Activated CD8-positive, alpha-beta memory T cell treated with anti-CD3 and anti-CD28 coated beads for 1 hour (primary cell): ENCODE measurements at places on chromosomes 16 and 17.
A peak's percentile ranks its signal among the peaks of the same experiment; 100 is the strongest.

GRCh38 chr17:80679816-80680215 is 135.2 kb downstream of the RPTOR start:
- no peak for DNase-seq

GRCh38 chr17:66445229-66445628 is 142.8 kb downstream of the PRKCA start:
- no peak for DNase-seq

DNA sequence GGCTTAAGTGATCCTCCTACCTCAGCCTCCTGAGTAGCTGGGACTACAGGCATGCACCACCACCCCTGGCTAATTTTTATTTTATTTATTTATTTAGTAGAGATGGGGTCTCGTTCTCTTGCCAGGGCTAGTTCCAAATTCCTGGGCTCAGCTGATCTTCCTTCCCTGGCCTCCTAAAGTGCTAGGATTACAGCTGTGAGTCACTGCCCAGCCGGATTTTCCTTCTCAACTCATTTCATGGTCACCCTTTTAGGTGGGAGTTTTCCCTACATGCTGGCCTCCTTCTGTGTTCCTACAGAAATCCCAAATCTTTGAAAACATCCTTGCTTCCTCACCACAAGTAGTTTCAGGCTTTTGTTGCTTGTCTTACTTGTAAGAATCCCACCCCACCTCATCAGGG is 102.1 kb upstream of the SIAH1 start:
- no peak for DNase-seq

DNA sequence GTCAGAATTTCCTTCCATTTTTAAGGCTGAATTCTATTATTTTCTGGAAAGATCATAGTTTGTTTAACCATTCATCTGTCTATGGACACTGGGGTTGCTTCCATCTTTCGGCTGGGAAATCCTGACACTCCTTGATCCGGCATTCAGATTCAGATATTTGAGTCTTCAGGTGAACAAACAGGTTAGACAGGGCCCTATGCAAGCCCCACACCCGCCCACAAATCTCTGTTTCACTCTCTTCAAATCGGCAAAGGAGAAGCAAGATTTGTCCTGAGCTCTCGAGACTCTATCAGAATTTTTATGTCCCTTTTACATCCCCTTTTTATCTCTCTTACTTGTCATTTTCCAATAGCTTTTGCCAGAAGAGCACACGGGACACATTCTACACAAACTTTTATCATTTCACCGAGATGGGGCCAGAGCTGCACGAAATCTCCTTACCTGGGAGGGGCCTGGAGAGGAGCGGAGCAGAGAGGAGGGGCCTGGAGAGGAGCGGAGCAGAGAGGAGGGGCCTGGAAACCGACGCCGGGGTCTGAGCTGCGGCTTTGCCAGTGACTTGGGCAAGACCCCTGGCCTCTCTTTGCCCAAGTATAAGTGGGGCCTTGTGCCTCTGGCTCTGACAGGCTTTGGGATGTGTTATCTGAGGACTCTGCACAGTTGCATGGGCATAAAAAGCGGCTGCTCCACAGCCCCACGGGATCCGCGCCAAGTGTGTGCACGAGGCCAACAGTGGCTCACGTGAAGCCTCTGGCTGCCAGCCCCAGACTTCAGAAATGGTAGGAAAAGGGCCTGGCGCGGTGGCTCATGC is 54.3 kb upstream of the RBFOX3 start:
- no peak for DNase-seq

DNA sequence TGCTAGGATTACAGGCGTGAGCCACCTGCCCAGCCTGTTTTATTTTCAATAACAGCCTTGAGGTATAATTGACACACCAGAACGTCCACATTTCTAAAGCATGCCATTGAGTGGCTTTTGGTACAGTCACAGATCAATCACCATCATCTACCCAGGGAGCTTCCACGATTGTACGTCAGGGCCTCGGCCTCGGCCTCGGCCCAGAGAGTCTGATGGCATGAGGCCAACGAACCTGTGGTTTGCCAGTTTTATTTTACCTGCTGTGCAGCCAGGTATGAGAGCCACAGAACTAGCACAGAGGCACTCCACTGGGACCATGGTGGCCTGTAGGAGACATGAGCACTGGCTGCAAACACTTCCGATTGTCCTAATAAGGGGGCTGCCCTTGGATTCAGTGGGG is 8.3 kb downstream of the UBALD1 start:
- DNase-seq, result no peak

DNA sequence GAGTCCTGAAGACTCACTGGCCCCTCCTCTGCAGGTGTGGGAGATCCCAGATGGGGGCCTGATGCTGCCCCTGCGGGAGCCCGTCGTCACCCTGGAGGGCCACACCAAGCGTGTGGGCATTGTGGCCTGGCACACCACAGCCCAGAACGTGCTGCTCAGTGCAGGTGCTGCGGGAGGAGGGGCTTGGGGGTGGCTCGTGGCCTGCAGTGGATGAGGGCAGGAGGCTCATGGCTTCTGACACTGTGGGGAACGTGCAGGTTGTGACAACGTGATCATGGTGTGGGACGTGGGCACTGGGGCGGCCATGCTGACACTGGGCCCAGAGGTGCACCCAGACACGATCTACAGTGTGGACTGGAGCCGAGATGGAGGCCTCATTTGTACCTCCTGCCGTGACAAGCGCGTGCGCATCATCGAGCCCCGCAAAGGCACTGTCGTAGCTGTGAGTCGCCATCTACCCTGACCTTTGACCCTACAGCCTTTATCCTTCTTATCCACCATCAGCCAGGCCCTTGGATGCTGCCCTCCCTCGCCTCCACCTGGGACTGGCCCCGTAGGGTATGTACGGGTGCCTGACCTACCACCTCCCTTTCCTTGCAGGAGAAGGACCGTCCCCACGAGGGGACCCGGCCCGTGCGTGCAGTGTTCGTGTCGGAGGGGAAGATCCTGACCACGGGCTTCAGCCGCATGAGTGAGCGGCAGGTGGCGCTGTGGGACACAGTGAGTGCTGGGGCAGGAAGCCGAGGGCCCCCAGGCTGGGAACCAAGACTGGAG is 3.6 kb downstream of the CORO1A start:
- peak; percentile 86 for DNase-seq

DNA sequence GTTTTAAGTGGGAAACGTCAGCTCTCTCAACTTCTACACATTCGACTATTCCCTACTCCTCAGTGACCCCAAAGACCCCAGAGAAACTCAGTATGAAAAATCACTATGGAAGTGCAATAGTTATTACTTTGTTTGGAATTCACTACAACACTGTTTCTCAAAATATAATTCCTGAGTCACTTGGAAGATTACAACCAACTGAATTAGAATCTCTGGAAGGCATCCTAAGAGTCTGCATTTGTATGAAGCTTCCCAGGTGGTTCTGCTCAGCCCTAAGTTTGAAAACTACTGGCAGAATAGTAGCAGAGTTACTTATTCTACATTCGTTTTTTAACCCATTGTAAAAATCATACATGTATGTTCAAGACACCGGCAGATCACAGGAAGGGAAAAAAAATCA is 525.6 kb downstream of the MAF start:
- DNase-seq, result no peak

DNA sequence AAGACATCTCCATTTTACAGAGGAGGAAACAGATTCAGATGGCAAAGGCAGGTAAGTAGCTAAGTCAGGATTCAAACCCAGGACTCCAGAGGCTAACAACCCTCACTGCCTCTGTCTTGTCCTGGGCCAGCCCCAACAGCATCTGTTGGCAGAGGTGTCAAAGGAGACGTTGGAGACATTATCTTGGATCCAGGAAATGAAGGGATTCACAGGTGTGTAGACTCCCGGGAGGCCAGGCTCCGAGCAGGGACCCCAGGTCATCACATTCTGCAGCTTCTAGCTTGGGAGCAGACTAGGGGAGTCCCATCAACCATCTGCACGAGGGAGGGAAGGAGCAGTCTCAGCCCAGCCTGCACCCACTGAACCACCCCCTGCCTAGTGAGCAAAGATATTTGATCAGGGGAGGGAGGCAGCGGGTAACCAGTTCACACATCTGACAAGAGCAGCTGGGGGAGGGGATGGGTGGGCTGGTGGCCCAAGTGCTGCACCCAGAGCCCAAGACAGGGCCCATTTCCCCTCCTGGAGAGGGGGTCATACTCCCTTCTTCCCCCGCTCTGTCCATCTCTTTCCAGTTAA is 1.0 kb upstream of the B9D1 start:
- DNase-seq, result no peak

GRCh38 chr16:24988593-24989338 is 26.4 kb downstream of the ARHGAP17 start:
- DNase-seq, result no peak

GRCh38 chr17:5785338-5785737 is 201.0 kb upstream of the NLRP1 start:
- DNase-seq, result no peak

GRCh38 chr17:81482673-81483072 is 29.9 kb downstream of the ACTG1 start:
- no peak for DNase-seq

DNA sequence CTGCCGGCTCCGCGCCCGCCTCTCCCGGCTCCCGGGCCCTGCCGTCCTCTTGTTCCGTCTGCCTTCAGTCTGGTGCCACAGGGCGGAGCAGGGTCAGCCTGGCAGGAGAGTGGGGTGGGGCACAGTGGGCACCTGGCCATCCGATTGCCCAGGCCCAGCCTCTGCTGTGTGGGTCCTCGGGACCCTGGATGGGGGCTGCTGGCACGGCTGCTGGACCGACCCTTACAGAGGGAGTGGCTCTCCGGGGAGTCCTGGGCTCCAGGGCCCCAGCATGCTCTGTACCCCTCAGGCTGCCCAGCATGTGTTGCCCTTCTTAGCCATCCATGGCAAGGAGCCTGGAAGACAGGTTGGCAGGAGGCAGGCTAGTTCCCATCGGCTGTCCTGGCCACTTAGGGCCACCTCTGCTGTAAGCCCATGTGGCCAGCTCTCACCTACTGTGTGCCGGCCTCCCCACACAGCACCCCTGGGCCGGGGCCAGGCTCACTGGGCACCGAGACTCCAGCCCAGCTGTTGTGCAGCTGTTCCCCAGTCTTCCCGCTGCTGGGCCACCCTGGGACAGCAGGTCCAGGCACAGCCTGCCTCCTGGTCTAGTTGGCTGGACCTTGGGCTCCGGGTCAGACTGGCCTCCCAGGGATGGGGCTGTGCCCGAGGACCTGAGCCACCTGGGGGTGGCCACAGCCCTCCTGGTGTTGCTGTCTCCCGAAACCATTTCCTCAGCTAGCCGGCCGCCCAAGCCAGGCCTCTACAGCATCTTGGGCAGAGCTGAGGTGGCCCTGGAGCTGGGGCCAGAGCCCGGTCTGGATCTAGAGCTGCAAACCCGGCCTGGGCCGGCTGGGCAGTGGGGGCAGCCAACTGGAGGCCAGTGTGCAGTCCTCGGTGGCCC is 24.9 kb downstream of the BAHCC1 start:
- no peak for DNase-seq

GRCh38 chr17:48457080-48457836 is 27.2 kb upstream of the SKAP1 start:
- DNase-seq, result peak; percentile 67

- DNase-seq, result peak; percentile 75
These were observed at the start of gene RAPGEFL1 for GRCh38 chr17:40177275-40177874. RAPGEFL1 (plus strand) TSS chr17:40177470; CDS start chr17:40177862, 392 bp downstream.

GRCh38 chr17:3657588-3657869 is 10.8 kb downstream of the TAX1BP3 start:
- no peak for DNase-seq

DNA sequence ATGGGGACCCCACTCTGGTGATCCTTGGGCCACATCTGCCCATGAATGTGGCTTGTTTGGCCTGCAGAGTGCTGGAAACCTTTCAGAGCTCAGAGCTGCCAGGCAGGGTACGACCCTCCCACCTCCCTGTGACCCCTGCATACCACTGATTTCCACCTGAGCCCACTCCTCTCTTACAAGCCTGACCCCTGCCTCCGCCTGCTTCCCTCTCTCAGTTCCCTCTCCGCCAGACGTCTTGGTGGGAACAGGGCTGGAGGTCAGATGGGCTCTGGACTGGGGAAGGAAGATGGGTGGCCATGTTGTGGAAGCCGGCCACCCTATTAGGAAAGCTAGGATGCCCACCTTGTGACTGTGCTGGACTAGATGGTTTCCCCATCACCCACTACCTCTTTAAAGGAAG is 185.1 kb downstream of the KATNIP start:
- DNase-seq, result no peak

DNA sequence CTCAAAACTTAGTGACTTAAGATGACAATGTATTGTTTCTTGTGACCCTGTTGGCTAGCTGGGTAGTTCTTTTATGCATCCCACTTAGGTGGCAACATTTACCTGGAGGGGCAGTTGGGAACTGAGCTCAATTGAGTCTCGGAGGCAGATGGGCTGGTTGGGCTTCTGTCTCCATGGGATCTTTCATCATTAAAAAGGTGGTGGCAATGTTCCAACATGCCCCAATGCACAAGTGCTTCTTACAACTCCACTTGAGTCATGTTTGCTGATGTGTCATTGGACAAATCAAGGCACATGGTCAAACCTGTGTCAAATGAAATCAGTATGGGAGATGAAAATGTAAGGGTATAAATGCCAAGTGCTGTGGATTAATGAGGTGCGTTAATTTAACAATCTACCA is 11.7 kb upstream of the HS3ST3B1 start:
- DNase-seq, result no peak

- no peak for DNase-seq
These were observed 22.5 kb upstream of the DYNLL2 start for GRCh38 chr17:58060596-58061191.

- no peak for DNase-seq
These were observed 874 bp downstream of the WWP2 start for GRCh38 chr16:69762814-69763598.

GRCh38 chr17:45963889-45964288 is 35.2 kb upstream of the STH start:
- no peak for DNase-seq

DNA sequence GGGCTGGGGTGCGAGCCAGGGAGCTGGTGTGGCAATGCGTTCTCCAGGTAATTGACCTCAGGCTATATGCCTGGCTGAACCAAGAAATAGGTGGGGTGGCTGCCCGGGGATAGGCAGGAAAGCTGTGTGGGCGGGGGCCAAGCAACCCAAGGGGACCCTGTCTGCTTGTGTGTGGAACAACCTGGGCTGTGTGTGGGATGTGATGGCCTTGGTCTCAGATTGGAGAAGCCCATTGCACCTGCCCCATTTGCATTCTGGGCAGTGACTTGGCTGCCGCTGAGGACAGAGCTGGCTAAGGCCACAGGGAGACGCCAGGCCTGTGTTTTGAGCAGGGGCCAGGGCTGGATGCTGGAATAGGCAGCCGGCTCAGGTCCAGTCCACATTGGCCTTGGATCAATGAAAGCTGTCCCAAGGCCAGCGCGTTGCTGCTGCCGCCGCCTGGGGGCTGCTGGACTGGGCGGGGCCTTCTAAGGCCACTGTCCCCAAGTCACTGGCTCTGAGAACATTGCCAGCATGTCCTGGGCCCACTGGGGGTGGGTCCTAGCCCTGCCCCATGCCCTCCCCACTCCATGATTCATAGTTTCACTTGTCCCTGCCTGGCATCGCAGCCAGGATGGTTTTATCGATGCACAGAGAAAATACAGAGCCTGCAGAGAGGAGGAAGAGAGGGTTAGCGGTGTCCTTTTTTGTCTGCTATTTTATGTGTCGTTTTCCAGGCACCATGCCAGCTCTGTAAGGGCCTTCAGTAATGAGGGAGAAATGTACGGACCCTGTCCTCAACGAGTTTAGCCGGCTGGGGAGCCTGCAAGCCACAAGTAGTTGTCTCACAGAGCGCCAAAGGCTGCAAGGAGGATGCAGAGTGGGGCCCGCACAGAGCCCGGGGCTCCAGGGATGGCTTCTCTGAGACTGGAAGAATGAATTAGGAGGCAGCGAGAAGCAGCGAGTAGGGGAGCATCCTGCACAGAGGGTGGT is 43.9 kb downstream of the NKD1 start:
- DNase-seq, result no peak
